ENCODE measurements at places on chromosomes 3 and 15.

DNA sequence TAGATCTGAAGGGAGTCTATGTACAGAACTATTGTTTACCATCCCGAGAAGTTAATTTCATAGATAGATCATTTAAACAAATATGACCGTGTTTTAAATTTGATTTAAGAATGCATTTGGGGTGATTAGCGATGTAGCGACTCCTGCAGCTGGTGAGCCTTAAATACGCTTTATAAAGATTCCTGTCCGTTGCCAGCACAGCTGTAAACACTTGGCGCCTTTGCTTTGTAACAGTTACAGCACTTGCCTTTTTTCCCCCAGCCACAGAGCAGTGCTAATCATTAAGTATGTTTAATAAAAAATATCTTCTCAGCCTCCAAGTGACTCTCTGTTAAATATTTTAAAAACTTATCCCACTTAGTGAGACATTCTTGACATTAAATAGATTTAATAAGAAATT is 333.8 kb downstream of the FEZF2 start:
- DNase-seq, result no peak

DNA sequence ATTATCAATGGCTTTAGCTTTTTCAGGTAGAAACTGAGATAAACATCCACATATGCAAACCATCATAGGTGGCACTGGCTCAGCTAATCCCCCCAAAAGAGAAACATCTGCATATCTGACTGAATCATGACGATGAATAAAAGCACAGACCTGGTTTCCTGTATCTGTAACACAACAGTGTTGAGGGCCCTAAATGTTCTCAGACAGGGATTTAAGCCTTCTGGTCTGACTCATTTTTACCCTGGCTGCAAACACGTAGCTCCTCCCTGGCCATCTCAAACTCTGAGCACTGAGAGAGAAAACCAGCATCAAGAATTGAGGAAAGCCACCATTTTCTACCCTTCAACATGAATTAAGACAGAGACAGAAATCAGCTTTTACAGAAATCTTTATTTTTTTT is 35.2 kb downstream of the GLB1 start:
- peak; percentile 90 for DNase-seq

DNA sequence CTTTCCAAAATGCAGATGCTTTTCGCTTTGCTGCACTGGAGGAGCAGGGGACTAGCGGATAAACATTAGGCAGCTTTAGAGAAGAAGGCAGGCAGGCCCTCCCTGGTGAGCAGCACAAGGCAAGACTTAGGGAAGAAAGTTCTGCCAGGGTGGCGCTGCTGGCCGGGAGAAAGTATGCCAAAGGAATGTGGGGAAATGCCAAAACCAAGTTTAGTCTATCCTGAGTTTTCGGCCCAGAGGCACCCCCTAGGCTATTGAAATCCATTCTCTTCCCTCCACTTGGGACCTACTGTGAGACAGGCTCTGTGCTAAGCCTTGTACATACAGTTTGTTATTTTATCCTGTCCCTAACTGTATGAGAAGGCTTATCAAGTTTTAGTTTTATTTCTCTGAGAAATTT is 9.2 kb downstream of the SHC4 start:
- DNase-seq, result no peak

- DNase-seq, result no peak
These were observed 411.5 kb downstream of the GABRG3 start for GRCh38 chr15:27382361-27383025.

- DNase-seq, result no peak
These were observed 75.9 kb downstream of the BOC start for GRCh38 chr3:113287111-113287802.

GRCh38 chr15:63992300-63992699 is 54.0 kb downstream of the DAPK2 start:
- no peak for DNase-seq

DNA sequence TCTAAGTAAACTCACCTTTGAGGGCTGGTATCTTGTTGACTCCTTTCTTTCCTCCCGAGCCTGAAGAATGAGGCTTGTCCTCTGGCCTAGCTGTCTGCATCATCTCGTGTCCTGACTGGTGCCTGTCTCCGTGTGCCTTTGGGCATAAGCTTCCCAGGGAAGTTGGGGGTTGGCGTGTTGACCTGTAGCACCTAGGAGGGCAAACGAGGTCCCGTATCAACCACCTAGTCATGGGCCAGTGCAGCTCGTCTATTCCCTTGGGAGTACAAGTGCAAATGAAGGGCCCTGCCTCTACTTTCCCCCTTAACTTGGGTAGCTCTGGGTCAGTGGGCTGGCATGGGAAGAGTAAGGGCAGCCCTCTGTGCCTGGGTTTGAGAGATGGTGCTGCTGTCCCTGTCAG is 8.7 kb downstream of the TEX264 start:
- DNase-seq, result no peak

DNA sequence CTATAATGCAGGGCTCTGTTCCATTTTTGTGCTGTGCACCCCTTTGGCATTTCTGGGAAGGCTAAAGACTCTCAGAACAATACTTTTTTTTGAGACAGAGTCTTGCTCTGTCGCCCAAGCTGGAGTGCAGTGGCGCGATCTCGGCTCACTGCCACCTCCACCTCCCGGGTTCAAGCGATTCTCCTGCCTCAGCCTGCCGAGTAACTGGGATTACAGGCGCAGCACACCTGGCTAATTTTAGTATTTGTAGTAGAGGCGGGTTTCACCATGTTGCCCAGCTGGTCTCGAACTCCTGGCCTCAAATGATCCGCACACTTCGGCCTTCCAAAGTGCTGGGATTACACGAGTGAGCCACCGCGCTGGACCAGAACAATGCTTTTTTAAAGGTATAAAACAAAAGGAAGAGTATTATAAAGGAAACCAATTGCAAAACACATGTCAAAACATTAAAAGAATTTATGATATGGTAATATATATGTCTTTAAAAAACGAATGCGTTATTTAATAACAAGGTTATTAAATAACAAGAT is 999 bp downstream of the SQOR start:
- no peak for DNase-seq
